Upper lobe of left lung (tissue), 6 donors: ENCODE measurements at places on chromosomes 5 and 9. TPM values are rescaled to one million over a fixed set of nuclear protein-coding genes. Genes with fewer than 3 reads are reported as not detected.

- H3K27ac ChIP-seq: no peak overlapping the region
- H3K4me1 ChIP-seq: no peaks in the 10 kb centered on the region
- H3K4me3 ChIP-seq: no peak overlapping the region
- H3K36me3 ChIP-seq: no peaks in the 10 kb centered on the region
Observed at GRCh38 chr9:71812385-71812784, 44.1 kb upstream of the CEMIP2 start.

GRCh38 chr9:135034106-135034505 is 53.4 kb upstream of the OLFM1 start:
- no peaks in the 10 kb centered on the region for H3K27me3 ChIP-seq
- no peaks in the 10 kb centered on the region for H3K4me1 ChIP-seq
- H3K27ac ChIP-seq: no peak overlapping the region

DNA sequence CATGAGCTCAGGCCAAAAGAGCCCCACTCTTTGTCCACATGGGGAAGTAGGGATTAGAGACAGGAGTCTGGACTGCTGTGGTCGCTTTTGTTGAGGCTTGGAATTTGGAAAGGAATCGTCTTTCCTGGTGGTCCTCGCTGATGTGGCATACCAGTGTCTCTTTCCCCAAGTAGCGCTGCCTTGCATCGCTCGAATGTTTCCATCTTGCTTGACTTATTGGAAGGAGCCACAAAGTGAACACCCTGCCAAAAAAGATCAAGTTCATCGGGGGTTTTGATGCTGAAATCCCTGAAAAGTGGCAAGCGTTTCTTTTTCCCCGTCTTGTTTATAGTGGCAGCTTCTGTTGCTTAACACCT is 161.3 kb downstream of the MACROH2A1 start:
- H3K27ac ChIP-seq: no peak overlapping the region
- no peak for DNase-seq
- H3K36me3 ChIP-seq: no peaks in the 10 kb centered on the region
- no peak overlapping the region for H3K4me3 ChIP-seq
- peaks cover 21% of the 10 kb centered on the region for H3K4me1 ChIP-seq
- H3K27me3 ChIP-seq: no peaks in the 10 kb centered on the region

Gene RMRP
- 1,418 TPM for total RNA-seq

GRCh38 chr5:174462129-174462528 is 262.3 kb upstream of the MSX2 start:
- H3K27me3 ChIP-seq: no peaks in the 10 kb centered on the region
- no peak for DNase-seq
- no peak overlapping the region for H3K27ac ChIP-seq
- H3K36me3 ChIP-seq: no peaks in the 10 kb centered on the region

DNA sequence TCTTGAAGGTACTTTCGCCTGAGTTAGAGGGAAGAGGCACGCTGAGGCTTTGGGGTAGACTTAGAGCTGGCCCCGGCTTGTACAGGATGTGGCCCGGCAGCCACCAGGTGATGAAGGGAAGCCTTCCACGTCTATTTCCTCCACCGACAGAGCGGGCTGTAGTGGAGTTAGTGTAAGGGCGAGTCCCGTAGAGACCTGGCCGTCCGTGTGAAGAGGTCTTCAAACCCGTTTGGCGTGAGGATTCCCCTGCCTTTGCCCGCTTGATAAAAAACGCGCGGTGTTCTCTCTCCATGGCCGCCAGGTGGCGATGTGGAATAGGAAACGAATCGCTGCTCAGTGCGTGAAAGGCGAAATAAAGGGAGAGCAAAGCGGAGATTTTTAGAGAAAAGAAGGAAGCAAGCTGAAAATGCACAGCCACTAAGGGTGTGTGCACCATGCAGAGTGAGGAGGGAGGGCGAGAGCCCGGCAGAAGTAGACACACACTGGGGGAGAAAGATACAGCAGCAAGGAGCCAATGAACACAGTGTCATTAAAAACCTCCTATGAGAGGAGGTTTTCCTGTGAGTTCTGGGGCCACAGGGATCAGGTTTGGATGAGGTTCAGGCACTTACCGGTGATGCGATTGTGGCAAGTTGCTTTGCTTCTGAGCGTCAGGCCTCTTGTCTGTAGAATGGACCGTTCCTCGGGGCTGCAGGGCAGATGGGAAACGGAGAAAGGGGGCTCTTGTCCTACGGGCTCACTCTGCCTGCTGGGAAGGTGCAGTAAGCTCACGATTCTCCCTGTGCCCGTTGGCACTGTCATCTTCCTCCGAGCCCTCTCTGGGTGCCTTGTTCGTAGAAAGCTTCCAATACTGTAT is 34.2 kb downstream of the STC2 start:
- DNase-seq: no peak
- H3K4me1 ChIP-seq: peaks cover 15% of the 10 kb centered on the region
- H3K36me3 ChIP-seq: no peaks in the 10 kb centered on the region
- H3K27me3 ChIP-seq: no peaks in the 10 kb centered on the region
- H3K4me3 ChIP-seq: no peak overlapping the region

DNA sequence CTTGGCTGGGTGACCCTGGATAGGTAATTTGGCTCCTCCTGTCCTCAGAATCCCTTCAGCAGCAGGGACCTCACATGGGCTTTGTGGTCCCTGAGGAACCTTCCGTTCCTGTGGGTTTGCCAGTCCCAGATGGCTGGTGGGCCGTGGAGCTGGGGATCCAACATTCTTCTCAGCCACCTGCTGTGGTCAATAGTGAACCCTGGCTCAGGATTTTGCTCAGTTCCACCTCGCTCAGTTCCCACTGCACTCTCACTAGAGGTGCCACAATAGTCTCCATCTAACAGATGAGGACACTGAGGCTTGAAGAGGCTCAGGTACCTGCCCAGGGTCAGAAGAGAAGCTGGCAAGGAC is 17.1 kb upstream of the SPOUT1 start:
- no peak overlapping the region for H3K27ac ChIP-seq
- H3K36me3 ChIP-seq: no peaks in the 10 kb centered on the region
- no peaks in the 10 kb centered on the region for H3K27me3 ChIP-seq
- no peak overlapping the region for H3K4me3 ChIP-seq

Gene AMBP
- total RNA-seq: not detected

DNA sequence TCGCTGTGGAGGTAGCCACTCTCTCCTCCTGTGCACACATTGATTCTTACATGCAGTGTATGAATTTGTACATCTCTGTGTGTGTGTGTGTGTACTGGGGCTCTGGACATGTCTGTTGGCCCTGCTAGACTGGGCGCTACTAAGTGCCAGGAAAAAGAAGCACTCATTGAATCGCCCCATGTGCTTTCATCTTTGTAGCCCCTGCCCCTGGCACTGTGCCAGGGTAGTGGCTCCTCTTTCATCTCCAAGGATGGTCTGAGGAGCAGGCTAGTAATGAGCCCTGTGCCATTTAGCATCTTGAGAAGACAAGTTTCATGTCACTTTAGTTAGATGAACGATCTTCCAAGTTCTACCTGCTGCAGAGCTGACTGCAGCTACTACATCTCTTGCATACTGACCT is 34.4 kb upstream of the EQTN start:
- no peaks in the 10 kb centered on the region for H3K36me3 ChIP-seq
- H3K27ac ChIP-seq: no peak overlapping the region
- no peaks in the 10 kb centered on the region for H3K4me1 ChIP-seq
- H3K4me3 ChIP-seq: no peak overlapping the region

DNA sequence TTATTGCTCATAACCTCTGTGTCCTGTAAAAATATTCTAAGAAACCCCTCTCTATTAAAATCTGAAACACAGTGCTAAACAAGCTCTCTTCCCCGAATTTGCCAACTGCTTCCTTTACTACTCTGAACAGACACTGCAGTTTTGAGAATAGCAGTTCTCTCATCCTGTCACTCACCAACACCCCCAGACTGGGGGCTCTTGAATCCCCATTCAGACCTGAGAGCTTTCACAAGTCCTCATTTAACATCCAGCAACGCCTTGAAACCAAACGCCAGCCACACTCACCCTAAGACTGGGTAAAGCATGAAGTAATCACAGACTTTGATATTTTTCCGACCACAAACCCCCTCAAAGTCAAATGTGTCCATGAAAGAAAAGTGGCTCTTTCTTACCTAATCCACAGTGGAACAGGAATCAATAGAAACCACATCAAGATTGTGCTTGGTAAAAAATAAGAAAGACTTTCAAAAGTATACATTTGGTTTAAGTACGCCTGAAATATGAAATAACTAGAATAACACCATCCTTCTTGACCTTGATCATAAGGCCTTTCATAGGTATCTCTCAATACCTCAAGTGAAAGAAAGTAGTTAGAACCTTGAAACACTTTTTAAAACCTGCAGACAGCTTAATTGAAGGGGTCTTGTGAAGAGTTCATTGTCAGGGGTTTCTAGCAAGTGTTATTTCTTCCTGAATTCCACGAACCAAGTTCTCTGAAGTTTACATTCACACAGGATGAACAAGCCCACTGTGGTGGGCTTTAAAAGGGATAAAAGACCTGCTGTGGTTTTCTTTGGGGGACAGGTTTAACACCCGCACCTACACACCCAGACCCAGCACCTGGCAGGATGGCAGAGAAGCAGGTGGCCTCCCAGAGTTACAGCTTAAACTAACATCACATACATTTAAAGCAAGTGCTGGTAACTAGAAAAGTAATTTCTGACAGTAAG is 412.6 kb downstream of the MLLT3 start:
- DNase-seq: no peak
- H3K27ac ChIP-seq: no peak overlapping the region

Gene WDR31
- 3.2 TPM for total RNA-seq

DNA sequence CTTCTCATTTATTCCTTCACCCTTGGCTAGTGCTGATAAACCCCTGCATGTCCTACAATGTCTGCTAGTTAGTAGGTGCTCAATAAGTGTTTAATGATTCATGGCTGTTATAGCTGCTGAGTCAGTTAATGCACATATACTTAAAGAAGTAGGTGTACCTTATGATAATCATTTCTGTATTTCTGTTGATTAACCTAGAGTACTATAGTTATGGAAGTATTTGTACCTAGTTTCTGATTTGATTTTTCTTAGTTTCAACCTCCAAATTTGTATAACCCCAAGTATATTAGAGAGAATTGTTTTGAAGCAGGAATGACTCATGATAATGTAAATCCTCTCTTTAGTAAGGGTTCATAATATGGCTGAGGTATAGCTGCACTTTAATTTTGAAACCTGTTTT is 8.9 kb downstream of the SMAD5 start:
- no peaks in the 10 kb centered on the region for H3K27me3 ChIP-seq
- H3K36me3 ChIP-seq: no peaks in the 10 kb centered on the region
- no peak for DNase-seq
- H3K27ac ChIP-seq: no peak overlapping the region
- H3K4me3 ChIP-seq: no peak overlapping the region

- no peaks in the 10 kb centered on the region for H3K27me3 ChIP-seq
- no peaks in the 10 kb centered on the region for H3K36me3 ChIP-seq
- no peaks in the 10 kb centered on the region for H3K4me1 ChIP-seq
- DNase-seq: no peak
- H3K27ac ChIP-seq: no peak overlapping the region
- no peak overlapping the region for H3K4me3 ChIP-seq
Observed at GRCh38 chr9:14532456-14533115, 160.6 kb downstream of the ZDHHC21 start.

GRCh38 chr9:89677702-89678395 is 73.0 kb downstream of the GADD45G start:
- H3K27ac ChIP-seq: no peak overlapping the region
- no peaks in the 10 kb centered on the region for H3K36me3 ChIP-seq
- H3K4me3 ChIP-seq: no peak overlapping the region
- peaks cover 7% of the 10 kb centered on the region for H3K4me1 ChIP-seq
- no peaks in the 10 kb centered on the region for H3K27me3 ChIP-seq

GRCh38 chr9:37936965-37937364 is 33.0 kb upstream of the SLC25A51 start:
- peaks cover 6% of the 10 kb centered on the region for H3K4me1 ChIP-seq
- H3K36me3 ChIP-seq: no peaks in the 10 kb centered on the region
- no peak overlapping the region for H3K27ac ChIP-seq
- H3K4me3 ChIP-seq: no peak overlapping the region

DNA sequence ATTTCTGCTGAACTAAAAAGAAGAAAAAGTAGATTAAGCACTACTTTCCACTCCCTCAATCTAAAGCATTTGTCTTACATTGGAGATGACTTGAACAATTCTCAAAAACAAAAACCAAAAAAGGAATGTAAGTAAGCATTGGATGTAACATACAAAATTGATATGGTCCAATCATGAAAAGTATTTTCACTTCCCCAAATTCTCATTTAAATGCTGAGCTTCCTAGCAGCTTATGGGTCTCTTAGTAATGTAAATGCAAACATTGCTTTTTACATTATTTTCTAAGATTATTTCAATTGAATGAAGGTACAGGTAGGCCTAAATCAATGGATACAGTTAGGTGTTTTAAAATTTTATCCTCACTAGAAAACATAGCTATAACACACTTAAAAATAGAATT is 20.0 kb downstream of the ANKH start:
- no peaks in the 10 kb centered on the region for H3K36me3 ChIP-seq
- no peak overlapping the region for H3K4me3 ChIP-seq
- no peak overlapping the region for H3K27ac ChIP-seq
- no peaks in the 10 kb centered on the region for H3K4me1 ChIP-seq
- no peaks in the 10 kb centered on the region for H3K27me3 ChIP-seq
- no peak for DNase-seq
